ENCODE measurements at places on chromosomes 6 and 20. TPM values are rescaled to one million over a fixed set of nuclear protein-coding genes. Genes with fewer than 3 reads are reported as not detected.

- DNase-seq: no peak
- no peaks in the 10 kb centered on the region for H3K27me3 ChIP-seq
- H3K4me3 ChIP-seq: no peak overlapping the region
- H3K36me3 ChIP-seq: no peaks in the 10 kb centered on the region
- H3K4me1 ChIP-seq: no peaks in the 10 kb centered on the region
Observed at GRCh38 chr6:88709819-88710246, 253.6 kb downstream of the RNGTT start.

DNA sequence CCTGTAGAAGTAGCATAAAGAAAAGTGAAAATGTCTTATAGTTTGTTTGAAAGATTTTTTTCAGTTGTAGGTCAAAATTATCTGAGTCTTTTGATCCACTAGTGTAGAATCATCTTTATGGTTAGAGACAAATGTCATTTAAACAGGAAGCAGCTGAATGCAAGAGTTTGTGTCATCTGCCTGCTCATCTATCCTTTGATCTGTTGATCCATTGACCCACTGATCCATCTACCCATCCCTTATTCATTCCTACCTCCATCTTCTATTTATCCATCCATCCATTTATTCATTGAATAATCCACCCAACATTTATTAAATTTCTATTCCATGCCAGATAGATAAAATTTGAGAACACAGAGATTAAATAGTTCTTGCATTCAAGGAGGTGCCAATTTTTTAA is 62.6 kb downstream of the MKKS start:
- H3K4me3 ChIP-seq: no peak overlapping the region
- no peak for DNase-seq
- peaks cover 2% of the 10 kb centered on the region for H3K27me3 ChIP-seq
- H3K36me3 ChIP-seq: no peaks in the 10 kb centered on the region

DNA sequence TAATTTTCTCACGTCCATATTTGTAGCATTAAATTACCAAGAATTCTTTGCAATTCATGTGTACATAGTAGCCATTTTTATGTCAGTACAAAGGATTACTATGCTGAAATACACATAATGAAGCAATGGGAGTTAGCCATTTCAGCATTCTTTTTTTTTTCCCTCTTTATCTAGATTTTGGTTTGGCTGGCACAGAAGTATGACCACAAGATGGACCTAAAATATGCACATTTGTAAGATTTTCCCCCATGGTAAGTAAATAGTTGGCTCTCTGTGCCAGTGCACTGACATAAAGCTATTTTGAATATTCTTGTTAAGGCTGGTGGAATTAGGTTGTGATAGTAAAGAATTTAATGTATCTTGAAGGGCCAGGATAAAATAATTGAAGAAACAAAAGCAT is 486.1 kb upstream of the BTBD3 start:
- no peaks in the 10 kb centered on the region for H3K36me3 ChIP-seq
- no peak overlapping the region for H3K4me3 ChIP-seq
- DNase-seq: no peak
- H3K27ac ChIP-seq: no peak overlapping the region
- H3K4me1 ChIP-seq: peaks cover 12% of the 10 kb centered on the region

Gene EYS
- not detected for total RNA-seq

Gene FAXC
- total RNA-seq: 3.1 TPM

- H3K27ac ChIP-seq: peak overlapping the region; percentile 31
Observed at GRCh38 chr6:22926790-22927354, 357.5 kb downstream of the HDGFL1 start.

Gene EYA4
- total RNA-seq: 0.78 TPM

Gene TGM3
- total RNA-seq: not detected

Gene LY6G5B
- 14.0 TPM for total RNA-seq

Gene SEMG1
- total RNA-seq: not detected

Gene PRND
- not detected for total RNA-seq

DNA sequence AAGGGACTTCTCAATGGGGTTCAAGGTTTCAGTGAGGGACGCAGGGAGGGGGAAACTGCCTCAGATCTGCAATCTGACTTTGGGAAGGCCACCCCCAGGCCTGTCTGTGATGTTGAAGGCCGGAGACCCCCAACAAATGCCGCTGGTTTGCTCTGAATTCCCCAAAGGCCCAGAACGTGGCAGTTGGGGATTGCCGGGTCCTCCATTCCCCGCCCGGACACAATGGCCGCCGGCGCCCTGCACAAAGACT is 326 bp upstream of the BCL2L1 start:
- H3K27me3 ChIP-seq: no peaks in the 10 kb centered on the region
- peak overlapping the region; percentile 90 for H3K4me3 ChIP-seq
- H3K36me3 ChIP-seq: peaks cover 20% of the 10 kb centered on the region
- no peak for DNase-seq

DNA sequence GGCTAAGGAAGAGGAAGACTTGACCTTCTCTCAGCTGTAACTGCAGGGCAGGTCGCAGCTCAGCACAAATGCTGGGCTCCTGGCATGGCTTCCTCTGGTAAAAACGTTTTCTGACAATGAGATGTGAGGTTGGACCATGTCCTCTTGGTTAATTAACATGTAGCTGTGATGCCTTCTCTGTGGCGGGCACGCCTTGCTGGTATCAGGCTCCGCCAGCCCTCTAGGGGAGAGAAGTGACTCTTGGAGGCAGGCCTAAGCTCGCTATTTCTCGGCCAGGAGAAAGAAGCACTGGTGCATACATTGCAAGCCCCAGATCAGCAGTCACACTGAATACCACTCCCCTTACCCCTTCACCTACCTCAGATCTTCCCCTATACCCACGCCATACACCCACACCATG is 65.0 kb downstream of the QRSL1 start:
- no peak overlapping the region for H3K27ac ChIP-seq
- H3K4me1 ChIP-seq: peaks cover 16% of the 10 kb centered on the region
- no peak for DNase-seq

Gene MYBL2
- total RNA-seq: 16.1 TPM

- DNase-seq: no peak
- peaks cover 20% of the 10 kb centered on the region for H3K4me1 ChIP-seq
- H3K27me3 ChIP-seq: peaks cover 44% of the 10 kb centered on the region
- peak overlapping the region; percentile 76 for H3K4me3 ChIP-seq
- peaks cover 21% of the 10 kb centered on the region for H3K36me3 ChIP-seq
Observed at GRCh38 chr6:31272436-31272835, 544 bp upstream of the HLA-C start.

- H3K27me3 ChIP-seq: no peaks in the 10 kb centered on the region
- no peak overlapping the region for H3K27ac ChIP-seq
- no peaks in the 10 kb centered on the region for H3K36me3 ChIP-seq
- no peak overlapping the region for H3K4me3 ChIP-seq
Observed at GRCh38 chr6:136685540-136686108, 106.7 kb downstream of the MAP3K5 start.

DNA sequence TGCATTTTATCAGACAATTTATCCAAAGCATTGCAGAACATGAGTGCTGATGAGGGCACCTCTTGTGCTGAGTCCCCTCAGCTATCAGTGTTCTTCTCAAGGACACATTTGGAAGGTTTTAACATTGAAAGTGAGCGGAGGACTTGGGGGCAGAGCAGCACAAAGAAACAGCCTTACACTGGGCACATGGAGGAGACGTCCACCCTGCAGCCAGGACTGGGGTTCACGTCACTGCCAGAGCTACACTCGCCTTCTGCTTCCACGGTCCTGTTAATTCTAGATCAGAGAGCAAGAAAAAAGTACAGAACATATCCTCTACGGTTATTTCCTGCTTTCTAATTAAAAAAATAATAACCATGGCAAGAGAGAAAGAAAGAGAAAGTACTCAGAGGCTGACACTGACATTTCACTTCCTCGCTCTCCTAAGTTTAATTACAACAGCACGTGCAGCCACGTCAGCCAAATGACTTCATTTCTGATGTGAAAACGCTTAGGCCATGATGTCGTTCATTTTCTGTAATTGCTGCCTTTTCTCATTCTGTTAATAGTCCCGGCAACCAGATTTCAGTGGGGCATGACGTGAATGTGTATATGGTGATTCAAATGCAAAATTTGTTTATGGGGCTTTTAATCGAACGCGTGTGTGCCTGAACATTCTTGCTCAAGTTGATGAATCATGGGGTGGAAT is 5.1 kb downstream of the PRND start:
- H3K36me3 ChIP-seq: no peaks in the 10 kb centered on the region
- DNase-seq: no peak
- no peaks in the 10 kb centered on the region for H3K4me1 ChIP-seq
- H3K27ac ChIP-seq: no peak overlapping the region

Gene GPLD1
- total RNA-seq: 2.4 TPM

DNA sequence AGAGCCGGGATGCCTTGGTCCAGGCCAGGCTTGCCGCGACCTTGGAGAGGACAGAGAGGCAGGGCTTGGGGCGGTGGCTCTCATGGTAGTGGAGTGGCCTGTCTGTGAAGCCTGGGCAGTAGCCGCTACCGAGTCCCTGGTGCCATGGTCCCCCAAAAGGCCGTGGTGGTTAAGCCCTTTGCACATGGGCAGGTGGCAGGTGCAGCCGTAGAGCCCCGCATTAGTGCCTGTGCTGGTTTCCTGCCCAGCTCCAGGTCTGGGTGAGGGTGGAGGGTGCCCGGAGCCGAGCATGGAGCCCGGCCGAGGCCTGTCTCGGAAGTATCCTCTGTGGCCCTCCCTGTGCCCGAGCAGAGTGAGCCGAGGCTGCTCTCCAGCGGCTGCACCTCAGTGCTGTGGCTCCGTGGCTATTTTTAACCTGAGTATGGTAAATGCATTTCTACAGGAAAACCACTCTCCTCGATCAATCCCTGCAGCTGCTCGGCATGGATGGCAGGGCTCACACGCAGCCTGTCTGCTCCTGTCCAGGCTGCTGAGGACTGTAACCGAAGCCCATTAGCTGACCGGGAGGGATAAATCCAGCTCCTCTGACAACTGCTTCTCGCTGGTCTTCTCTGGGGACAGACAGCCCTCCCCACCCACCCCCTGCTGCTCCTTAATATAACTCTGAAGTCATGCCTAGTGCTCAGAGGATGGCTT is 36.3 kb upstream of the GATA5 start:
- DNase-seq: no peak
- no peak overlapping the region for H3K27ac ChIP-seq
- H3K36me3 ChIP-seq: no peaks in the 10 kb centered on the region
- H3K27me3 ChIP-seq: peaks cover 3% of the 10 kb centered on the region
- no peak overlapping the region for H3K4me3 ChIP-seq

DNA sequence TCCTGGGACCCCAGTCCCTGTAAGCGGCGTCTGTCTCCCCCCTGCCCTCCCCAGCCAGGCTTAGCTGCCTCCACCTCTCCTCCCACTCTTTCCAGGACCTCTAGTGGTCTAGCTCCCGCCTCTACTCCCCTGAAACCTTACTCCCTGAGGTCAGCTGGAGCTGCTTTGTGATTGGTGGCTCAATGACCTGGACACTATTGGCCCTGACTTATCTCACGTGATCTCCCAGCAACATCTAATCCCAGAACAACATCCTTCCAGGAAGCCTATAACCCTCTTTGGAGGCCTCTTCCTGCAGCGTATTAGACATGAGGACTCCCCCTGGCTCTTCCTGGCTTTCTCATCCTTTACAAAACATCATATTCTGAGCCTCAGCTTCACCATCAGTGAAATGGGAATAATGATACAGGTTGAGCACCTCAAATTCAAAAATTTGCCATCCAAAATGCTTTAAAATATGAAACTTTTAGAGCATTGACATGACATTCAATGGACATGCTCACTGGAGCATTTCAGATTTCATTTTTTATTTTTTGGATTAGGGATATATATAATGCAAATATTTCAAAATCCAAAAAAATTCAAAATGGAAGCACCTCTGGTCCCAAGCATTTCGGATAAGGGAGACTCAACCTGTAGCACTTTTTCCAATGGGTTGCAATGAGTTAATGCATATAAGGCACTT is 16.3 kb upstream of the SRC start:
- DNase-seq: no peak
- H3K27ac ChIP-seq: no peak overlapping the region
- H3K36me3 ChIP-seq: no peaks in the 10 kb centered on the region
- no peaks in the 10 kb centered on the region for H3K4me1 ChIP-seq

GRCh38 chr20:50278377-50278683 is 87.7 kb downstream of the CEBPB start:
- H3K36me3 ChIP-seq: no peaks in the 10 kb centered on the region
- no peaks in the 10 kb centered on the region for H3K27me3 ChIP-seq
- no peak for DNase-seq
- peak overlapping the region; percentile 10 for H3K4me3 ChIP-seq

- no peak overlapping the region for H3K27ac ChIP-seq
- H3K36me3 ChIP-seq: no peaks in the 10 kb centered on the region
- H3K4me3 ChIP-seq: no peak overlapping the region
- no peaks in the 10 kb centered on the region for H3K27me3 ChIP-seq
- H3K4me1 ChIP-seq: no peaks in the 10 kb centered on the region
- no peak for DNase-seq
Observed at GRCh38 chr20:15867899-15868298, 705.3 kb downstream of the KIF16B start.

- H3K4me3 ChIP-seq: no peak overlapping the region
- peaks cover 3% of the 10 kb centered on the region for H3K4me1 ChIP-seq
- peaks cover 24% of the 10 kb centered on the region for H3K36me3 ChIP-seq
- DNase-seq: no peak
Observed at GRCh38 chr6:169665289-169665688, 36.5 kb downstream of the WDR27 start.

GRCh38 chr6:54579011-54579410 is 267.6 kb upstream of the FAM83B start:
- no peak overlapping the region for H3K27ac ChIP-seq
- H3K36me3 ChIP-seq: no peaks in the 10 kb centered on the region
- peaks cover 20% of the 10 kb centered on the region for H3K4me1 ChIP-seq
- no peak for DNase-seq

Gene BMP6
- total RNA-seq: not detected

Data from osteocyte (in vitro differentiated cells).